ENCODE measurements at places on chromosomes 3 and 15.

- no peak for DNase-seq
Observed at GRCh38 chr3:137693791-137694190, 70.3 kb upstream of the SOX14 start.

DNA sequence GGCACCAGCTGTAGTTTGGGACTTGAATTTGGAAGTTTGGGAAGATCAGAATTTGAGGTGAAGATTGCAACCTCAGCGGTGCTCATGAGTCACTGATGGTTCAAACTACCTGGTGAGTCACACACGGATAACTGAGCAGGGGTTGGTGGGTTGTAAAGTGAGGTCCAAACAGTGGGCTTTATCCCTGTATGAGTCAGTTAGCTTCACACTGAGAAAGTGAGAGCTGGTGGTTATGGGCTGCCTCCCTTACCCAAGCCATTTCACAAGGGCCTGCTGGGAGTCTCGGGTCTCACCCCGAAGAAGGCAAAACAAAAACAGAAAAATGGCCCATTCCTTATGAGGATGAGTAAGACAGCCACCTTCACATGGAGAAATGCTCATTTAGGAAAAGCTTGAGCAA lies 77.0 kb downstream of the ITGA11 start:
- DNase-seq, result no peak

DNA sequence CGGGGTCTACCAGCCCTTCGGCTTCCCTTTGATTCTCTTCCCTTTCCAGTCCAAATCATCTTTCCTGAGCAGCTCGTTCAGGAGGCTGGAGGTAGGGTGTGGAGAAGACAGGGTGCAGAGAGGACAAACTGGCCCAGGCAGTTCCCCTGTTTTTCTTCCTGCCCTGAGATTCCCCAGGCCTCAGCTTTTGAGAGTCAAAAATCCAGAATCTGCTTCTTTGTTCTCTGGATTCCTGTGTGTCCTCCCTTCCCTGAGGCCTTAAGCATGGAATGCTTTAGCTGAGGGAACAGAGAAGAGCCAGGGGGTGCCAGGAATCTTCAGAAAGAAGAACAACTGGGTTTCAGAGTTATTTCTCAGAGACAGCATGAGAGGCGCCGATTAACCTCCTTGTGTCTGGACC lies 26.7 kb upstream of the LRTM1 start:
- no peak for DNase-seq

- no peak for DNase-seq
Observed at GRCh38 chr15:60673918-60674558, 195.1 kb upstream of the ICE2 start.

DNA sequence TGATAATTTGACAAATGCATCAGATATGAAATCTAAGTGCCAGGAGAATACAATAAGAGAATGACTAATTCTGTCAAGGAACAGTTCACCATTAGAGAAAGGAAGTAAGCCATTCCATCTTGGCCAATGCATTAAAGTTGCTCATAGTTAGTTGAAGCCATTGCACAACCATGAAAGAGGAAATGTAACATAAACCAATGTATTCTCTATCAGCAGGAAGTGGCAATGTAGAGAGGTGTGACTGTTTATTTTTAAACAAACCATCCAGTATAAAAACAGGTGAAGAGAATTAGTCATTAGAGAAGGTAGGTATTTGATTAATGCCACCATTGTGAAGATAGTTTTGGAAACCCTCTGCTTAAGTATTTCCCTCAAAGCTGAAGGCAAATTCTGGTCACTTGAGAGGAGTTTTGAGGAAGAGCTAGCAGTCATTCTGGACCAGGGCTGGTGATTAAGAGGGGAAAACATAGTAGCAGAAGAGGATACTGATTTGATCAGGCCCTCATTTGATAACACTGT lies 10.7 kb upstream of the ANXA2 start:
- no peak for DNase-seq

GRCh38 chr15:34886134-34886533 lies 83.4 kb downstream of the AQR start:
- DNase-seq, result no peak

Data from urinary bladder (tissue), 4 donors.